Globus pallidus (tissue), 1 donor: ENCODE measurements at places on chromosomes 4 and X.

GRCh38 chr4:17094159-17094875 is 195.9 kb upstream of the LDB2 start:
- DNase-seq, result no peak

GRCh38 chr4:19301527-19301926 is 950.2 kb upstream of the SLIT2 start:
- no peak for DNase-seq

- DNase-seq, result no peak
Measured at GRCh38 chr4:181158971-181159370, 1084.2 kb upstream of the TENM3 start.

- no peak for DNase-seq
Measured at GRCh38 chrX:29662101-29662500, 553.3 kb upstream of the MAGEB2 start.

GRCh38 chr4:10532155-10532554 is 74.9 kb upstream of the ZNF518B start:
- no peak for DNase-seq

- no peak for DNase-seq
Measured at GRCh38 chr4:70564033-70564432, 28.0 kb upstream of the AMBN start.

GRCh38 chr4:150178161-150178560 is 99.9 kb downstream of the DCLK2 start:
- DNase-seq, result no peak

- DNase-seq, result no peak
Measured at GRCh38 chr4:146124023-146124680, 51.4 kb upstream of the LSM6 start.

DNA sequence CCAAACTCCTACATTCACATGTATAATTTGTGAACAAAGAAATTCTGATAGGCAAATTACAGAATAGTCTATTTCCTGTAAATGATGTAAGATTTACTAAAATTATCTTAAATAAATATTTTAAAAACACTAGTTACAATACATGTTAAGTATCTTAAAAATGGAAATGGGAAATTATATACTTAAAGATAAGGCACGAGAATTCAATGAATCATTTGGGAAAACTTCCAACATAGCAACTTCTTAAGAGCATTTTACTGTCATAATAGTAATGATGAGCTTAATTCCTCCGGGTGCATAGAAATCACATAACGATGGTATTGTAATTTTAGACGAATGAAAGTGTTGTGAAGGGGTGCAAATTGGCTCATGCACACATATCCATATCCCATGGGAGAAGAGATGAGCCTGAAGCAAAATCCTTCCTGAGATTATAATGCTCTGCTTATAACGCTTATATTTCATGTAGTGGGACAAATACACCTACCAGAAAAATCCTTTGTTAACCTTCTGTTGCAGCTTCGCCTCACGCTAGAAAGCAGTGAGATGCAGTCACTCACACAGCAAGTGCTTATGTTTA is 873.5 kb downstream of the PDHA2 start:
- DNase-seq, result no peak

GRCh38 chr4:83785891-83786290 is 250.0 kb downstream of the GPAT3 start:
- no peak for DNase-seq

- no peak for DNase-seq
Measured at GRCh38 chr4:68736813-68737212, 66.4 kb upstream of the UGT2B15 start.
